ENCODE measurements at places on chromosomes 1 and 21.

- DNase-seq, result no peak
These were observed 202.1 kb upstream of the ADGRL2 start for GRCh38 chr1:81598623-81599022.

- DNase-seq, result no peak
These were observed 16.8 kb downstream of the RIPK4 start for GRCh38 chr21:41750051-41750450.

DNA sequence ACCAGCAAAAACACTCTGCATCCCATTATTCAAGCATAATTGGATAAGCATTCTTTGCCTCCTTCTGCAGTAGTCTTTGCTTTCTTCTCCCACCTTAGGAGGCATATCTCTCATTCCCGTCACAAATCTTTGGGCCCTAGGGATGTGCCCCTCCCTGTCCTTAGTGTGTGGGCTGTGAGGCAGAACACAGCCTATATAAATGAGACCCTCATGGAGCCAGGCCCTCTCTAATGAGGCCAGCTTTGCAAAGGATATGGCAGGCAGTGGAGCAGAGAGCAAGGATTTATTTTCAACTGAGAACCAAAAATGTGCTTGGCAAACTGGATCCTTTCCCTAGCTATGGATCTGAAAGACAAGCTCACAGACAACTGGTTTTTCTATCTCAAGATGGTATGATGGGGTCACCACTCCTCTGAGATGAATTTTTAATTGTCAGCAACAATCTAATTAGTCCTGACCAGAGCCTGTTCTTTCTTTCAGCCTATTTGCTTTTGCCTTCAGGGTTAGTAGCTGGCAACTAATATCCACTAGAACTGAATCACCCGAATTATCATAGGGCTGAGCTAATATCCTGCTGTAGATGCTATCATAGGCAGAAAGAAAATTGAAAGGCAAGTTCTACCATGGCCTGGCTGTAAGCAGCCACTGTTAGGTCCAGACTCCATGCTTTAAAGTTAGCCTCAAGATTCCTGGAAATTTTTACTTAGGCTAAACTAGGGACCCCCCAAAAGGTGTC, 134.2 kb downstream of the SYT2 start:
- no peak for DNase-seq

- DNase-seq, result no peak
These were observed 839.1 kb upstream of the ADGRL2 start for GRCh38 chr1:80961464-80962190.

DNA sequence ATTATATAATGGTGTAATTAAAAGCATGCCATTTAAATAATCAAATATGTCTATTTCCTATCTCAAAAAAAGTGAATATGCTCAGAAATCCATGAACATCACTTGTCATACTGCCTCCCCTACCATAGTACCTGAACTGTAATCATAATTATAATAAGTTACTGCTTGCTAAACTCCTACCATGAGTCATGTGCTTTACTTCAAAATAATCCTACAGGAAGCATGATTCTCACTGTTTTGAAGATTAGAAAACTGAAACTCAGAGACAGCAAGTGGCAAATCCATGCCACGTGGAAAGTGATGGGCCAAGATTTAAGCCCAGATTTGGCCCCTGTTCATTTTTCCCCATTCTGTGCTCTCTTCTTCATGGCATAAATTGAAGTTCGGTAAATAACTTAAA, 5.2 kb downstream of the LRRC7 start:
- DNase-seq, result no peak

DNA sequence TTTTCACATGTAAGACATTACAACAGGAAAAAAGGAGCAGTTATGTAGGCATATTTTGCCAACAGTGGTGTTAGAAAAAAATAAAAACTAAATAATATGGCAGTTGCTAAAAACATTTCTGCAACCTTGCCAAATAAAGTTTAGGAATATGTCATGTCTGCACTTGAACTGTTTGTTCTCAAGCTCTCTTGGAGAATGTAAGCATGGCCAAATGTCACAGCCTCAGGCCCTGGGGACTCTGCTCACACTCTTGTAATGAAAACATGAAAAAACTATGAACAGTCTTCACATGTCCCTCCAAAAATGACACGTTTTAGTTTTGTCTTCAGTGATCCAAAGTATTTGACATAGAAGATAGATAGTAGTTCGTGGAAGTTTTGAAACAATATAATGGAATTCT, 753.3 kb downstream of the LTN1 start:
- no peak for DNase-seq

- DNase-seq, result no peak
These were observed 20.9 kb downstream of the GADD45A start for GRCh38 chr1:67705735-67706453.

DNA sequence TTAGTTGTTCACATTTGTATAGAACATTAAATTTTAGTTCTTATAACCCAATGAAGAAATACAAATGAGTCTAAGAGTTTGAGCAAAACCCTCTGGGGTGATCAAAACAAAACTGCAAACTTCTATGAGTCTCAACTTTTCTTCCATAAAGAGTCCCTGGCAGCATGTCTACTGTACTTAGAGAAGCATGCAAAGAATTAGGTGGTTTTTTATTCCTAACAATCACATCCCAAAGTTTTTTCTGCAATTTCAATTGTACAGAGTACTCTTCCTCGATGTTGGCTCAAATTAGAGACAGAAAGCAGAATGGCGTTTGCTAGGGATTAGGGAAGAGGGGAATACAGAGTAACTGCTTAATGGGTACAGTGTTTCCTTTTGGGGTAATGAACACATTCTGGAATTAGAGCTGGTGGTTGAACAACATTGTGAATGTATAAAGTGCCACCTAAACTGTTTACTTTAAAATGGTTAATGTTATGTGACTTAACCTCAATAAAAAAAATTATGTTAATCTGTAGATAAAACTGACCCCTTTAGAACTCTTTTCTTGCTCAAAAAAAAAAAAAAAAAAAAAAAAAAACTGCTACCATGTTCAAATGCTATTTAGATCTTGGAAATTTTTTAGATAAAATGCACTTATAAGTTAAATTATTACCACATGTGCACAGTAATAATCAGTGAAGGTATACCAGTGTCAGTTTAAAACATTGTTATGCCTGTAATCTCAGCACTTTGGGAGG, 4.8 kb downstream of the RC3H1 start:
- DNase-seq, result no peak

DNA sequence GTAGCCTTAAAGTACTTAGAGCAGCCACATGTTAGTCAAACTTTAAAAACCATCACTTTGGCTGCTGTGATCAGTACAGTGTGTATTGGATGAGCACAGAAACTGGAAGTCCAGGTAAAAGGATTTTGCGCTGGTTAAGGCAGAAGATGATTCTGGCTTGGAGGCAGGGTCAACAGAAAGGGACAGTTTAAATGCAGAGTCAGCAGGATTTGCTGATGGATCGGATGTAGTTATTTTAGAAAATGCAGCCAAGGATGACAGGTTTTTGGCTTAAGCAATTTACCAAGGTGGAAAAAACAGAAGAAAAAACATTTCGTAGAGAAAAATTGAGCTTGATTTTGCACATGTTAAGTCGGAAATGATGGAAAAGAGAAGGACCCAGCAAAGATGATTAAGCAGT, 45.9 kb upstream of the MORC3 start:
- DNase-seq, result no peak

GRCh38 chr1:46364612-46365011, 24.0 kb downstream of the NSUN4 start:
- DNase-seq, result no peak

GRCh38 chr1:25037174-25038074, 107.3 kb upstream of the RUNX3 start:
- DNase-seq, result no peak

DNA sequence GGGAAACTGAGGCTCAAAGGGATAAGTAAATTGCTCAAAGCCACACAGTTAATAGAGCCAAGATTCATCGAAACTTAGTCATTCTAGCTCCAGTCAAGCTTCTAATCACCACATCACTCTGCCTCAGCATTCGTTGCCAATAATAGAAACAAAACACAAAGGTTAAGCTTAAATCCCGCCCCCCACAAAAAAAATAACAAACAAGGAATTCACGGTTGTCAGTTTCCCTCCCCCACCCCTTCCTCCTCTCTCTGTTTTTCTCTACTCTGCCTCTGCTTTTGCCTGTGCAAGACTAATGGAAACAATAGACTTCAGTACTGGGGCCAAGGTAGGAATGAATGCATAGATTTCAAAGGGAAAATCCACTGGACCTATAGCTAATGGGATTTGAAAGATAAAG, 70.7 kb upstream of the ZNF644 start:
- no peak for DNase-seq

GRCh38 chr1:209045331-209046057, 538.0 kb upstream of the CAMK1G start:
- DNase-seq, result no peak

DNA sequence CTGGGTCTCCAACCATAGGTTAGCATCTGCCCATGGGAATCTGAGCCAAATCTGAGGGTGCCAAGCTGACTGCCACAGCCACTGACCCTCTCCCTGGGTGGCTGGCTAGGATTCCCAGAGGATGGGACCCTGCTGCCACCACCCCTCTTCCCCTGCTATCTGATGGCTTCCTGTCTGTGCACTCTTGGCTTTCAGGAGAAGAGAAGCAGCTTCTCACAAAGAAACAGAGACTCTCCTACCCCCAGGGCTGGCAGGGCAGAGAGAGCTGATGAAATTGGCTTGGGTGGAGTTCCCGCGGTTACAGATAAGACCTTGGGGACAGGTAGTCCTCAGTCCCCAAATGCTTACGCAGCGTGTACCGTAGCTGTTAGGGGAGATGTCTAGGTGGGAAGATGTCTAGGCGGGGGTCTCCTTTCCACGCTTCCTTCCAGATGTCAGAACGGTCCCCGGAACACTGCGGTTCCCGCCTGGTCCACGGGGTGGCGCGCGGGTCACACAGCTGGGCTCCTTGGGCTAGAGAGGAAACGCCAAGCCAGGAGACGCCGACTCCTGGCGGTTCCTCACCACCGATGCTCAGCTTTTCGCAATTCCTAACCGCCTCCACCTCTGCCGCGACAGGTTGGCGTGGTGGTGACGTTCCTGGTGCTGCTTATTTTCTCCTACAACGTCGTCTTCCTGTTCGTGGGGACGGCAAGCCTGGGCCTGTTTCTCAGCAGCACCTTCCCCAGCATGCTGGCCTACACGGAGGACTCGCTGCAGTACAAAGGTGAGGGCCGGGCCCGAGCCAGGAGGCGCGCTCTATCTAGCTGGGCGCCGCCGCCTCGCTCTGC, 40.1 kb downstream of the ELK4 start:
- DNase-seq, result no peak

GRCh38 chr1:204461331-204462228, 33.0 kb downstream of the PIK3C2B start:
- DNase-seq, result no peak

DNA sequence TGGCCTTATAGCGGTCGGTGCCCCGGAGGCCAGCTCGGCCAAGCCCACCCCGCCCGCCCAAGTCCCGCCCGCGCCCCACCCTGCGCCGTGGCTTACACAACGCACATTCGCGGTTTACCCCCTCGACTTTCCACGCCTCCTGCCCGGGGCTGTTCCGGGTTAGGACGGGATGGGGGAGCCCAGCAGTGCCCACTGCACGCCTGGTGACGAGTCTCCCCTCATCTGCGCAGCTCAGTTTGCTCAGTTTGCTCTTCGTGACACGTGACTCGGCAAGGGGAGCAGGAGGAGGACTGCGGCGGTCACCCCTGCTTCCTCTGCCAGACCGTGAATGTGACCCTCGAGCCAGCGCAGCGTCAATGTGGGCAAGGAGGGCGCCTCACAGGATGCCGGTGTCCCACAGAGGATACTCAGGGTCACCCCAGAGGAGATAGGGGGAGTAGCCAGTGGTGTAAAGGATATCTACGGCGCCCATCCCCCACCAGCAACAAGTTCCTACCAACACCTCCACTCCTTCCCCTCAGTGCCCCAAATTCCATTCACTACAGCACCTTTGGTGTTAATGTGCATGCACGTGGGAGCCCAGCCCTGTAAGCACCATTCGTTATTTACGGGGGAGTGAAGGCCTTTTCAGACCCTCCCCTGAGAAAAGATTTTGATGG, 350 bp upstream of the S100A6 start:
- peak; percentile 50 for DNase-seq

DNA sequence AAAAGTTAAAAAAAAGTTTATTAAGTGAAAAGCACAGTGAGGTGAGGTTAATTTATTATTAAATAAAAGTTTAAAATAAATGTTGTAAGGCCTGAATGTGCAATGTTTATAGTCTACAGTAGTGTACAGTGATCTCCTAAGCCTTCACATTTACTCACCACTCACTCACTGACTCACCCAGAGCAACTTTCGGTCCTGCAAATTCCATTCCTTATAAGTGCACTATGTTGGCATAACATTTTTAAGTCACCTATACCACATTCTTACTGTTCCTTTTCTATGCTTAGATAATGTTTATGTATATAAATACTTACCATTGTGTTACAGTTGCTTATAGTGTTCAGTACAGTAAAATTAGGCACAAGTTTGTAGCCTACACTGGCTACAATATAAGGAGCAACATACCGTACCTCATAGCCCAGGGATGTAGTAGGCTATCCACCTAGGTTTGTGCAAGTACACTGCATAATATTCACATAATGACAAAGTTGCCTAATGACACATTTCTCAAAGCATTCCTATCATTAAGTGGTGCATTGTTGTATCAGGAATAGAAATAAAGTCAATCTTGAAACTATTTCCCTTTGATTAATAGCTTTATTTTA, 426.5 kb upstream of the BRINP3 start:
- DNase-seq, result peak; percentile 53

DNA sequence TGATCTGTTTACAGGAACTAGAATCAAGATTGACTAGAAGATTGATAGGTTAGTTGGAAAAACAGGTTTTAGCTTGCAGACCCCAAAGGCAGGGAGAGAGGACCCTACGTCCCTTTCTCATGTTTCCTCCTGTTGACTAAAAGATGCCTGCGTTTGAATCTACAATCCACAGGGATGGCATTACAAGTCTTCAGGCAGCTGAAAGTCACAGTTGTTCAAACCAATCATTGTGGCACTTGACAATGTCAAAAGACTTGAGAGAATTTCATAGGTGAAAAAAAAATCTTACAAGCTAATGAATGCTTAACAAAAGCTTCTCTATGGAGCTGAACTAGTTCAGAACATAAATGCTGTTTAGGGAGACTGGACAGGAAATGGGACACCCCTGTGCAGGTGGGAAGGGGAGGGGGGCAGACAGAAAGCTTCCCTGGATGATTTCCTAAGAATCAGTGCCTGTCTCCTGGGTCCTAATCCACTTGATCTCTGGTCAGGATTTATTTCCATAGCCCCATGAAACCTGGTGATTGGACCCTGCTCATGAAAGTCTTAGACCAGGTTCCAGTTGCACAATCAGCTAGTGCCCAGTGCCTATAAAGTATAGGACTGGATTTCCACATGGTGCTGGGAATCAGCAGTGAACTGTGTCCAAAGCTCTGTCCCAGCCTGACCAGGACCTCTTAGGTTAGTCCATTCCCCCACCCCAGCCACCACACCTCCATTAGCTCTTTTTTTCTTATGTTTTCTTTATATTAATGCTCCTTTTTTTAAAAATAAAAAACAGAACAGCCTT, 91.6 kb upstream of the BCAR3 start:
- no peak for DNase-seq

- no peak for DNase-seq
These were observed 74.3 kb upstream of the ADAR start for GRCh38 chr1:154682254-154682653.

DNA sequence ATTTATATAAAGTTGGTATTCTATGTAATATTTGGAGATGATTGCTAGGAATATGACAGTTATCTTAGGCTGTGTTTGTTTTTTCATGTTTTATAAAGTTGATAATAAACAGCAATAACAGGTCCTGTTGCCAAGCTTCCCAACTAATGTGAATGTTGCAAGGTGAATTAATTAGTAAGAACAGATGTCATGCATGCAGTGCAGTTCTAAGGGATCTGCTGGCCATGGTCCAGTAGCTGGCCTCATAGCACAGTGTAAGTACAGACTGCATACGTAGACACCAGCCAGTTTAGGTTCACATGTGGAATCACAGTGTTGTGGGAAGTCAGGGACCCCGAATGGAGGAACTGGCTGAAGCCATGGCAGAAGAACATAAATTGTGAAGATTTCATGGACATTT, 478.2 kb downstream of the NEGR1 start:
- no peak for DNase-seq

All from skeletal muscle cell (primary cell).